Foreskin keratinocyte (primary cell): ENCODE measurements at places on chromosomes 11 and 22.

GRCh38 chr11:2999464-2999998 lies 7.4 kb upstream of the NAP1L4 start:
- no peak for DNase-seq

- no peak for DNase-seq
Observed at GRCh38 chr11:75582895-75583717, 21.1 kb downstream of the SERPINH1 start.

GRCh38 chr11:64023712-64024710 lies 11.7 kb upstream of the FLRT1 start:
- DNase-seq = no peak

GRCh38 chr22:45877651-45878050 lies 99.3 kb downstream of the WNT7B start:
- DNase-seq = no peak

DNA sequence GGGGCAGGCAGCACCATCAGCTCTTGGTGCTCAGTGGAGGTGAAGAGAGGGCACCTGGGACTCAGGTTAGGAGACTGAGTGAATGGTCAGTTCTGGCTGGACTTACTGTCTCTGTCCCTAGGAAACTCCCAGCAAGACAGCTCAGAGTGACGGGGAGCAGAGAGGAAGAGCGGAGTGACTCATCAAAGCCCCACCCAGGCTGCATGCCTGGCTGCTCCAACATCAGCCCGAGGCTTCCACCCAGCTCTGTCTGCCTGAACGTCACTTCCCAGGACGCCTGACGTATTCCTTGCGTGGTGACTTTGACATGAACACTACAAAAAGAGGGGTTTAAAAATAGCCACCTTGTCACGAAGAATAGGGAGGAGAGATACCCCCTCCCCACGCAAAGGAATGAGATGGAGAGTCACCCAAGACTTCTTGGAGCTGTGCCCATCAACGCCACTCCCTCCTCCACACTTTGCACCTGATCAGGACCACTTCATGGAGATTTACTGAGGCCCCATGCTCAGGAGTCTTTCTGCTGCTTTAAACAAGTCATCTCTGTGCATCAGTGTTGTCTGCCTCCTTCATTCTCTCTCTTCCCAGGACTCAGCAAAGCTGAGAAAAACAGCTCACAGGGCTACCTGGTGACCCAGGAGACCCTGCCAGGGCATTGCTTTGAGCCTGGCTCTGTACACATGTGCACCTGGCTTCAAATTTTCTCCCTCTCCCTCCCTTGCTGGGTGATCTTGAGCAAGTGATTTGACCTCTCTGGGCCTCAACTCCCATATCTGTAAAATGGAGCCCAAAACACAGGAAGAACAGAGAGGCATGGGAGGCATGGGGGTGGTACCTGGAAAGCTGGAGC lies 83.1 kb downstream of the MN1 start:
- peak; percentile 89 for DNase-seq

- no peak for DNase-seq
Observed at GRCh38 chr11:110712659-110713448, 617 bp upstream of the ARHGAP20 start.

- no peak for DNase-seq
Observed at GRCh38 chr11:119828819-119829218, 99.8 kb upstream of the NECTIN1 start.

DNA sequence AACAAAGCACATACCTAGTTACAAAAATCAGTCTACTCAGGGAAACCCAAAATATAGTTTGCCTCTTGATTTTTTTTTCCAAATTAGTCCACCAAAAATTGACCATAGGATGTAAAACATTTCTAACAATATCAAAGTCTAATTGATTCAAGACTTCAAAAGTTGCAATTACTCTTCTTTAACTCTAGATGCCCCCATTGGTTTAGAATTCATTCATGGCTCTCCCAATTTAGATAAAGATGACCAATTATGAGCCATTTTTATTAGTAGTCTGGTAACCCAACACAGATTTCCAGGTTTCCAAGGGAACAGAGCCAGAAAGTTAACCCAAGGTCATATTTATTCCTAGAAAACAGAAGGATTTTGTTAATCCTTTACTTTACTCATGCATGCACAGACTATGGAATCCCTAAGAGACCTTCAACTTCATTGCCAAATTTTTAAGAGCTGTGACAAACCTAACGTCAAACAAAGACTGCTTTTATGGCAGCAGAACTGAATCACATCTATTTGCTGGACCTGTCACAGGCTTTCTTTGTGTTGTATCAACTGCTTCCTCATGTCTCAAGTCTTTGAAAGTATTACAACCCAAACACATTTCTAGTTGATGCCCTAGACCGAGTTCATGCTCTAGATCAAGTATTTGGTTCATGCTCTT lies 55.3 kb downstream of the C22orf42 start:
- DNase-seq = no peak

DNA sequence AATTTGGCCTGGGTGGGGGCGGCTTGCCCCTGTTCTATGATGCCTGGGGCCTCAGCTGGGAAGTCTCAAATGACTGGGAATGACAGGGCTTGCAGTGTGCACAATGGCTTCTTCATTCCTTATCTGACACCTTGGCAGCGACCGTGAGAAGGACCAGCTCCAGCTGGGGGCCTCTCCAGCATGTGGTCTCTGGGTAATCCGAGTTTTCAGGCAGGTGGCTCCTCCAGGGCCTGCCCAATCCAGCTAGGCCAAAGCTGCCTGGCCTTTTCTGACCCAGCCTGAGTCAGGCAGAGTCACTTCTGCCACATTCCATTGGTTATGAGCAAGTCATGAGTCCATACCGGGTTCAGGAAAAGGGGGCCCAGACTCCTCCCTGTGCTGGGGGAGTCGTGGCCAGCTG lies 646.0 kb downstream of the OPCML start:
- DNase-seq = no peak

GRCh38 chr11:81470446-81470845 lies 1263.2 kb downstream of the FAM181B start:
- no peak for DNase-seq

DNA sequence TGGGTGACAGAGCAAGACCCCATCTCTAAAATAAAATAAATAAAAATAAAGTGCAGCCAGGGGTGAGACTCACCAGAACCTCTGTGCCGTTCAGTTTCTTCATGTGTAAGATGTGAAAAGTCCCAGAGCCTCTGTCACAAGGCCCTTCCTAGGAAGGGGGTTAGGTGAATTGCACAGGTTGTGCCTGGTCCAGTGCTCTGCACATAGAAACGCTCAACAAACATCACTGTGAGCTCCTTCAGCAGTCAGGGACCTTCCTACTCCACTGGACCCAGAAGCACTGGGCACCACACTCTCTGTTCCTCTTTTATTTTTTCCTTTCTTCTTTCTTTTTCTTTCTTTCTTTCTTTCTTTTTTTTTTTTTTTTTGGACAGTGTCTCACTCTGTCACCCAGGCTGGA lies 22.3 kb downstream of the MRPL21 start:
- DNase-seq = no peak

DNA sequence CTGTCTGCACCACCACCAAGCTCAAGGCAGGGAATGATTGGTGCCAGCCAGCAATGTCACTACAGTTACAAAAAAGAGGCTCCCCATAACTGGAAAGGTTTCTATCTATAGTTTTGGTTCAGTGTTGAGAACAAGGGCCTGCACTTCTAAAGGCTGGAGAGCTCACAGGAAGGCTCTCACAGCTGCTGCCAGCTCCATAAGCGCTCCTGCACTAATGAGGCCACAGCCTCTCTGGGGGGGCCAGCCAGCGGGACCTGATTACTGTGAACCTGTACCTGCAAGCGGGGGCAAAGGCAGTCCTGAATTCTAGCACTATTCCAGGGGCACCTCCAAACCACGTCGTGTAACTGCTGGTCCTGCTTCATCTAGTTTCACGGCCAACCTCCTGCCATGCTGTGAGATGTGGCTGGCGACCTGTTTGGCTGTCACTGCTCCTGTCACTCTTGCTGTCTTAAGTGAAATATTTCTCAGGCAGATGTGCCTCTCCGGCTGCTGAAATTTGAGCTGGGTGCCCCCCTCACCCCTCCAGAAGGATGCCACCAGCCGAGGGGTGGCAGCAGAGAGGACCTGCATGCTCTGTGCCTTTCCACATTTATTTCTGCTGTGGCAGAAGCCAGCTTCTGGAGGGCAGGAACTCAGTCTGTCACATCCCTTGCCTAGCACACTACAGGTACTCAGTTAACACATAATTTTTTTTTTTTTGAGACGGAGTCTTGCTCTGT lies 53.3 kb upstream of the ARFGAP3 start:
- no peak for DNase-seq

- no peak for DNase-seq
Observed at GRCh38 chr11:8477680-8478079, 116.3 kb downstream of the STK33 start.

GRCh38 chr22:24026056-24026455 lies 15.0 kb downstream of the CABIN1 start:
- no peak for DNase-seq

DNA sequence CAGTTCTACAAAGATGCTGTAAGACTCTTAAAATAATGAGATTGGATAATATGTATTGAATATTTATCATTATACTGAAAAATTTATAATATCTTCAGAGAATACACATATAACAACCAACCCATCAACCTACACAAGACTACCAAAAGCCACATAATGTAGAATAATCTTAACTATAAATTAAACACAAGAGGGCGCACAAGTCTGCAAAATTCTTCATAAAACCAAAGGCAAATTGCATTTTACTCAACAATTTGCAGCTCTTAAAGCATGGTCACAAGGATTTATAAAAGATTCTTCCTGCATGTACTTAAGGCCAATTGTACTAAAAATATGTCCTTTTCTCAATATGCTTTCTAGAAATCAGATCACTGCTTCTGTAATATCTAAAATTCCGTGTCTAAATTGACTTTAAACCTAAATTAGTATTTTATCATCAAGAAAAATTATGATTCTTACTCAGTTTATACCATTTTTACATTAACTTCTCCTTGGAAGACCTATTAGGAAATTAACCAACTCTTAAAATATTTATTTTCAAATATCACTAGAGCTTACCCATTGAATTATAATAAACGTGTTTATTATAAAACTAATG lies 79.0 kb downstream of the TTC28 start:
- DNase-seq = no peak

- DNase-seq = no peak
Observed at GRCh38 chr11:34492806-34493414, 20.7 kb downstream of the ELF5 start.

GRCh38 chr22:17830043-17830961 lies 56.0 kb upstream of the BID start:
- peak; percentile 82 for DNase-seq

DNA sequence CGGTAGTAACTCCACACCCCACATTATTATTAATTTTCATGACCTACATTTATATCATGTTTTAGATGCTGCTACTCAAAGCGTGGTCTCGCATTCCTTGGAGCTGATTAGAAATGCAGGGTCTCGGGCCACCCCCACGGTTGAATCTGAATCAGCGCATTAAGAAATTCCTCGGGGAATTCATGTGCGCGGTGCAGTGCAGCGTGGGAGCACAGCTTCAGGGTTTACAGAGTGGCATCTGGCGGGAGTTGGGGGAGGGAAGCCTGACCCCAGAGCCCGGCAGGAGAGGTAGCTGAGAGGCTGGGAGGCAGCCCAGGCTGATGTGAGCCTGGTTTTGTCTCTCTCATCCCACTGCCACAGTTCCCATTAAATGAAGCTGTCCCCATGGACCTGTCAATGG lies 48.1 kb upstream of the DAGLA start:
- DNase-seq = no peak

DNA sequence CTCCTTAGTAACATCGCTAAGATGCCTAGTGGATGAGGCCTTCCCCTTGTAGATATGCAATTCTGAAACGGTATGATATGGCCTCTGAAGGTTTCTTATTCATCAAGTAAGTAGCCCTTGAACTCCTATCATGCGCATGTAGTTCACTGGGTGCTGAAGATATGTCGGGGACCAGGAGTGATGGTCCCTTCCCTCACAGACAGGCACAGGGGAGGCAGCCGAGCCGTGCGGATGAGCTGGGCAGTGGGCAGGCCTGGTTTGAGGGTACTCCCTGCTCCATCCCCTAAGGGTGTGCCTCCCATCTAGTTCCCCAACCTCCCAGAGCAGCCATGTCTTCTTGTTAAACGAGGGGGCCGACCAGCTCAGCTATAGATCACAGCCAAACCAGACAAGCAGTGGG lies 40.1 kb downstream of the TP53I11 start:
- no peak for DNase-seq

DNA sequence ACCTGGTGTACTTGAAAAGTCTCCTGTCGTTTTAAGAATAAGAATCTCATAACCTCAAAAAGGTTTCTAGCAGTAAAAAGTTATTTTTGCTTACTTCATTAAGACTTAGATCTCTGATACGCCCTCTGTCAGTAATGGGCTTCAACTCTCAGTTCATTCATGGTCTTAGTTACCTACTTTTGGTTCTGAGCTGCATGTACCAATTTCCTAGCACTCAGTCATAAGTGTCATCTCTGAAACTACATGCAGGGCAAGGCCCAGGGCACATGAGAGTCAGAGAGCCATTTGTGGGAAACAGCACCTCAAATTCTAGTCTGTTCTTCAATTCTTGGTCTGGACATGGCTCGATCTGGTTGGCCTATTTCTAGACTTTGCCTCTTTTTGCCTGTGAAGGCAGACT lies 838.4 kb downstream of the FAM181B start:
- DNase-seq = no peak

GRCh38 chr11:31141789-31142188 lies 227.8 kb downstream of the DCDC1 start:
- no peak for DNase-seq

DNA sequence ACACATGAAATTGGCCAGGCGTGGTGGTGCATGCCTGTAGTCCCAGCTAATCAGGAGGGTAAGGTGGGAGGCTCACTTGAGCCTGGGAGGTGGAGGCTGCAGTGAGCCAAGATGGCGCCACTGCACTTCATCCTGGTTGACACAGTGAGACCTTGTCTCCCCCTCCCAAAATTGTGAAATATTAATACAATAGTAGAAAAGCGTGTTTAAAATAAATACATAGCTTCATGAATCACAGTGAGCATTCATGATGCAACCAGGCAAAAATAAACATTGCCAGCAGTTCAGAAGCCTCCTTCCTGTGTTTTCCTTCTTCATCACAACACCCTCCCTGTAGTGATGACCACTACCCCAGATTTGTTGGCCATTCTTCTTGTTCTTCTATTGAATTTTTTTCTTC lies 4.3 kb upstream of the TEAD1 start:
- no peak for DNase-seq

DNA sequence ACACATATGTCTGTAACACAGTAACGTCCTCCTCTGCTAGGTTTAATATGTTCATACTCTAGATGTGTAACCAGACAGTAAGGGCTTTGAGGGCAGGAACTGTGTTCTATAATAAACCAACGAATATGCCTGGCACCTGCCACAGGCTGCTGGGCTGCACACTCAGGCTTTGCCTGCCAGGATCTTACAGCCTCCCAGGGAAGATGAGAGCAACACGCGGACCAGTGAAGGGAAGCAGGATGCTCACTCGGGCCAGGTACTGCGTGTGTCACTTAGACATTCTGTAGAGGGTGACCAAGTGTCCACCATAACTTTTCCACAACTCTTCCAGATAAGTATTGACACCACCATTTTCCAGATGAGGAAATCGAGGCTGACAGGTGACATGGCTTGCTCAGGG lies 21.7 kb upstream of the BAIAP2L2 start:
- no peak for DNase-seq
